ENCODE measurements at places on chromosomes 13 and 19.

- peaks cover 2% of the 10 kb centered on the region for H3K27me3 ChIP-seq
- H3K4me3 ChIP-seq = no peak overlapping the region
- DNase-seq = no peak
- no peak overlapping the region for H3K27ac ChIP-seq
These were observed 1149.8 kb upstream of the MIR17HG start for GRCh38 chr13:90197722-90198121.

DNA sequence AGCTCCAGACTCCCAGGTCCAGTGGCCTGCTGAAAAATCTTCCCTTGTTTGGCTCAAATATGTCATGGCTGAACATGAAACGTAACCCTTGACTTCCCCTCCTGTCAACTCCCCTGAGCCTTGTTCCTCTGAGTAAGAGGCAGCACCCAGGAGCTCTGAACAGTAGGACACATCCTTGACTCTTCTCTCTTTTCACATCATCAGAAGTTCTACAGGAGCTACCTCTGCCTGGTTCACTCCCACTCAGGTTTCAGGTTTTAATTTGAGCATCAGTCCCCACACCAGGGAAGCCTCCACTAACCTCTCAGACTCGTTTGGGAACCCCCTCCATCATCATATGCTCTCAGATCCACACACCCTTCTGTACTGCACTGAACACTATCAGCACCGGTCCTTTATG, 30.3 kb downstream of the ZNF823 start:
- H3K36me3 ChIP-seq = peaks cover 8% of the 10 kb centered on the region
- DNase-seq = no peak
- H3K4me3 ChIP-seq = peak overlapping the region; percentile 0
- H3K27ac ChIP-seq = no peak overlapping the region
- no peaks in the 10 kb centered on the region for H3K4me1 ChIP-seq

- peaks cover 4% of the 10 kb centered on the region for H3K27me3 ChIP-seq
- peaks cover 13% of the 10 kb centered on the region for H3K4me1 ChIP-seq
- H3K27ac ChIP-seq = peak overlapping the region; percentile 61
- DNase-seq = no peak
These were observed 13.7 kb downstream of the EIF3K start for GRCh38 chr19:38632476-38633213.

DNA sequence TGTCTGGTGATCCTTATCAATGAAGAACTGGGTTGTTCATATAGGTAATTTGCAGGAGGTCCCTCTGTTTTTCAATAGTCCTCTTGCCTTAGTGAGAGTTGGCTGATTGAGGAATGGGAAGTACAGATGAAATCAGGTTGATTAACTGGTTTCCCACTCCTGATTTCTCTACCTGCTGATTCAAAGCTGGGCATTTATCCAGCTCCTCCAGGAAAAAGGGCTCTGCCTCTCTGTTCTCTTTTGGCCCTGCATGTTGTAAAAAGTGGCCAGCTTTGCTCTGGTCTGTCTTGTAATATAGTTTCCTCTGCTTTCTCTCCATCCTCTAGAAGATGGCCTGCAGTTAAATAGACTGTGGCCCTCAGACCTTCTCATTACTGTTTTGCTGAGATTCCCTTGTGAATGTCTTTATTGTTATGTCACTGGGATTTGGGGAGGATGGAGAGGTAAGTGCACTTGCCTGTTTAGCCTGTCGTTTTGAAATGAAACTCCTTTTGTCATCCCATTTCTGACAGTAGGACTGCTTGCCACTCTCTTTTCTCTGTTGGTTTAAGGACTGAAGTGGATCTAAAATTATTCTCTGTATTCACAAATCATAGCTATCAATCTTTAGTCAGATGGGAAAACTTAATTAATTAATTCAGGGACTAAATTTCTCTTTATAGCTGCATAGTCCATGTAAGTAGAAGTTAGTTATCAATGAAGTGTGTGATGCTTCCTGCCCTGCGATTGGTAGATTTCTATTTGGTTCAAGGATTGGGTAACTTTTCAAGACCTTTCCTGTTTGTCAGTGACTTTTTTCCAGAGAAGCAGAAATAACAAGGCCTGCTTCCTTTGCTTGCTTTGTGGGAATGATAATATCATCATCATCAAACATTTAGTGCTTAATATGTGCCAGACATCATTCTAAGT, 28.5 kb downstream of the GARRE1 start:
- H3K27me3 ChIP-seq = no peaks in the 10 kb centered on the region
- peaks cover 13% of the 10 kb centered on the region for H3K36me3 ChIP-seq
- H3K4me1 ChIP-seq = peaks cover 25% of the 10 kb centered on the region
- H3K4me3 ChIP-seq = no peak overlapping the region
- DNase-seq = no peak

DNA sequence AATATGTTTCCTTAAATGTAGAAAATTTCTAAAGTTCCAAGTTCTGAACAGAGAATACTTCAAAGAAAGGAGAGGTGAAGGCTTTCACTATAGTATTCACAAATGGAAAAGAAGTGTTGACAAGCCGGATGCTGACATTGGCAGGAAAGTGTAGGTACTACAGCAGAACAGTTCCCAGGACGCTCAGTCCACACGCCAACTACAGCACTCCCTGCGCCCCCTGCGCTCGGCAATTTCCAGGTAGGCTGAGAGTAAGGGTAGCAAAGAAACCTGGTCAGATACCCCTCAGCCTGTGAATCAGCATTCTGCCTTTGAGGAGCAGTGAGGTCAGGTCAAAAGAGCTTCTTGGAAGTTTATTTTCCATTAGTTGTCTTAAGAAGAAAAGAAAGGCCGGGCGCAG, 115.3 kb downstream of the NALCN start:
- no peak for DNase-seq
- H3K27ac ChIP-seq = no peak overlapping the region
- H3K27me3 ChIP-seq = no peaks in the 10 kb centered on the region
- H3K4me1 ChIP-seq = no peaks in the 10 kb centered on the region
- H3K4me3 ChIP-seq = no peak overlapping the region

- H3K4me3 ChIP-seq = no peak overlapping the region
- H3K27ac ChIP-seq = no peak overlapping the region
These were observed 30.7 kb upstream of the SERPINE3 start for GRCh38 chr13:51308781-51309180.

DNA sequence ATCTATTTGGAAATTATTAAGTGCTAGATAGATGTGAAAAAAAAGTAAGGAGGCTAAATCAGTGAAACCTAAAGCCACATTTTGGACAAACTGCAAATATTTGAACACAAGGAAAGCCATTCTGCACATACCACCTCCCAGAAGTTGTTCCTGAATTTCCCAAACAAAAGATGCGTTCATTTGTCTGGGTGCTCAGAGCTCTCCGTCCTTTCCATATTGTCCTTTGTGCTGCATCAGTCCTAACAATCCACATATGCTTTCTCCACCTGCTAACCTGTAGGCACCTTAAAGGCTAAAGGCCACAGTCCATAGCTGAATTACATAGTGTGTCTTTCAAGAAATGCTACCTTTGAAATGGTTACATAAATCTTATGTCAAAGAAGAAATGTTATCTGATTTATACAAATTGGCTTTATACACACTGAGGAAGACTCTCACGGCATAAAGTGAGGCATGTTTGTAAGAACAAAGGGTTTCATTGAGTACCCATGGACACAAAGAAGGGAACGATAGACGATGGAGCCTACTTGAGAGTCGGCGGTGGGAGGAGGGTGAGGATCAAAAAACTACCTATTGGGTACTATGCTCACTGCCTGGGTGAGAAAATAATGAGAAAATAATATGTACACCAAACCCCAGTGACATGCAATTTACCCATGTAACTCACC, 182.0 kb downstream of the RGCC start:
- H3K36me3 ChIP-seq = no peaks in the 10 kb centered on the region
- DNase-seq = no peak
- H3K27me3 ChIP-seq = no peaks in the 10 kb centered on the region
- H3K4me3 ChIP-seq = no peak overlapping the region

GRCh38 chr13:93736081-93736480, 509.5 kb downstream of the GPC6 start:
- no peak overlapping the region for H3K4me3 ChIP-seq
- no peak for DNase-seq
- no peaks in the 10 kb centered on the region for H3K27me3 ChIP-seq
- H3K36me3 ChIP-seq = no peaks in the 10 kb centered on the region
- no peak overlapping the region for H3K27ac ChIP-seq

- H3K36me3 ChIP-seq = no peaks in the 10 kb centered on the region
- DNase-seq = no peak
- H3K27ac ChIP-seq = no peak overlapping the region
- H3K4me1 ChIP-seq = peaks cover 12% of the 10 kb centered on the region
These were observed 8.4 kb upstream of the RAP2A start for GRCh38 chr13:97425590-97425989.

DNA sequence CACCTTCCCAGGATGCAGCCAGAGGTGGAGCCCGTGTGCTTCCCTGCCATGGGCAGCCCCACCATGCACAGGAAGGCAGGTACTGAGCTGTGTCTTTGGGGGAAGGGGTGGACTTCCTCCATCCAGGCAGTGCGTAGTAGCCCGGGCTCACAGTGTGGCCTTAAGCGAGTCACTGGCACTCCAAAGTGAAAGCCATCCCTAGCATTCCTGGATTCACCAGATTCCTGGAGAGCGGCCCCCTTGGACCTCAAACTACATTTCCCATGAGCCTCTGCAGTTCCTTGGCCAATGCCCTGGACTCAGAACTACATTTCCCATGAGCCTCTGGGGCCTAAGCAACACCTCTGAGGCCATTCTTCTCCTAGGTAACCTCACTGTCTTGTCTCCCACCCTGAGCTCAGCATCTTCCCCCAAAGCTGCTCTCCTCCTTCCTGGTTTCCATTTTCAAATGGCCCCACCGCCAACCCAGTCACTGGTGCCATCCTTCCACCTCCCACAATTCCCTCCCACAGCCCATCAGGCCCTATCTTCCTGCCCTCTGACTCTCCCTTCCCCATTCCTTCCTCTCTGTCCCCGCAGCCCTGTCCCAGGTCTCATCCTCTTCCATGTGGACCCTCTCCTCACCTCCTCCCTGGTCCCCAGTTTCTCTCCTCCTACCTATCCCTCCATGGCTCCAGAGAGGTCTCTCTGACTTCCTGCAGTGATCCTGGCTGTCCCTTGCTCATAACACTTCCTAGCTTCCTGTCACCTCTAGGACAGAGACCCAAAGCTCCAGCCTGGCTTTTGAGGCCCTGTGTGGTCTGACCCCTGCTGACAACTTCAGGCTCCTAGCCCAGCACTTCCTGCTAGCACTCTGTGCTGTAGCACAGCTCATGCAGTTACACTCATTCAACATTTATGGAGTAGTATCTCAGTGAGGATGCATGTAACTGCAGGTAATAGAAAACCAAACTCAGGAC, at the start of gene C19orf81:
Gene C19orf81, plus strand, starts transcription at position 13 of the 959 bp plus-strand sequence. Its CDS starts 0 bp downstream, at position 13.
- H3K36me3 ChIP-seq = peaks cover 12% of the 10 kb centered on the region
- H3K27me3 ChIP-seq = peaks cover 9% of the 10 kb centered on the region
- H3K4me1 ChIP-seq = peaks cover 3% of the 10 kb centered on the region
- no peak within 1 kb of the TSS for H3K4me3 ChIP-seq
- peak within 1 kb of the TSS; percentile 0 for H3K27ac ChIP-seq
- no peak for DNase-seq

DNA sequence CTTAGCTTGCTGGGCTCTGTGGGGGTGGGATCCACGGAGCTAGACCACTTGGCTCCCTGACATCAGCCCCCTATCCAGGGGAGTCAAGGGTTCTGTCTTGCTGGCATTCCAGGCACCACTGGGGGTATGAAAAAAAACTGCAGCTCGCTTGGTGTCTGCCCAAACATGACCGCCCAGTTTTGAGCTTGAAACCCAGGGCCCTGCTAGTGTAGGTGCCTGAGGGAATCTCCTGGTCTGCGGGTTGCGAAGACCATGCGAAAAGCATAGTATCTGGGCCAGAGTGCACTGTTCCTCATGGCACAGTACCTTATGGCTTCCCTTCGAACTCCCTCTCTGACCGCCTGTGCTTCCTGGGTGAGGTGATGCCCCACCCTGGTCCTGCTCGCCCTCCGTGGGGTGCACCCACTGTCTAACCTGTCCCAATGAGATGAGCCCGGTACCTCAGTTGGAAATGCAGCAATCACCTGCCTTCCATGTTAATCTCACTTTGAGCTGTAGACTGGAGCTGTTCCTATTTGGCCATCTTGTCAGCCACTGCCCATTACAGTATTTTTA, 120.8 kb upstream of the TNFSF11 start:
- DNase-seq = no peak
- H3K4me1 ChIP-seq = no peaks in the 10 kb centered on the region
- no peak overlapping the region for H3K4me3 ChIP-seq
- H3K27ac ChIP-seq = no peak overlapping the region
- H3K36me3 ChIP-seq = peaks cover 2% of the 10 kb centered on the region
- no peaks in the 10 kb centered on the region for H3K27me3 ChIP-seq

- no peaks in the 10 kb centered on the region for H3K4me1 ChIP-seq
- H3K4me3 ChIP-seq = no peak overlapping the region
- H3K27ac ChIP-seq = no peak overlapping the region
These were observed 6.6 kb upstream of the DHDH start for GRCh38 chr19:48926909-48927308.

- peaks cover 5% of the 10 kb centered on the region for H3K27me3 ChIP-seq
- DNase-seq = no peak
- H3K36me3 ChIP-seq = no peaks in the 10 kb centered on the region
- H3K27ac ChIP-seq = no peak overlapping the region
- H3K4me1 ChIP-seq = peaks cover 4% of the 10 kb centered on the region
These were observed 22.7 kb downstream of the HPN start for GRCh38 chr19:35063940-35064818.

DNA sequence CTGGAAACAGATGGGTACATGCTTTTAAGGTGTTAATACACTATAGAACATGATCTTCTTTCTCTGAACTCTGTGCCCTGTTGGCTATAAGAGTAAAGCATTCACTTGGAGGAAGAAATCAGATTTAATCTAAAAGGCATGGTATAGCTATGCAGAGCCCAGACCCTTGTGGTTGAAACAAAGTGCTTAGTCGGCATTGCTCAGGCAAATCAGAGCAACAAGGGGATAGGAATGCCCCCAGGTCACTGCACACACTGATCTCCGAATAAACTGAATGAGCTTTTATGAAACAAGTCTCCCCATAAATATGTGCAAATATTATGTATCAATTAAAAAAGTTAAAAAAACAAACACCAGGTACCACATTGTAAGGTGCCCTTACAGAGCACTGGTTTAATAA, 52.0 kb upstream of the RGCC start:
- peaks cover 3% of the 10 kb centered on the region for H3K4me1 ChIP-seq
- no peaks in the 10 kb centered on the region for H3K36me3 ChIP-seq
- no peaks in the 10 kb centered on the region for H3K27me3 ChIP-seq
- DNase-seq = no peak
- H3K27ac ChIP-seq = no peak overlapping the region

DNA sequence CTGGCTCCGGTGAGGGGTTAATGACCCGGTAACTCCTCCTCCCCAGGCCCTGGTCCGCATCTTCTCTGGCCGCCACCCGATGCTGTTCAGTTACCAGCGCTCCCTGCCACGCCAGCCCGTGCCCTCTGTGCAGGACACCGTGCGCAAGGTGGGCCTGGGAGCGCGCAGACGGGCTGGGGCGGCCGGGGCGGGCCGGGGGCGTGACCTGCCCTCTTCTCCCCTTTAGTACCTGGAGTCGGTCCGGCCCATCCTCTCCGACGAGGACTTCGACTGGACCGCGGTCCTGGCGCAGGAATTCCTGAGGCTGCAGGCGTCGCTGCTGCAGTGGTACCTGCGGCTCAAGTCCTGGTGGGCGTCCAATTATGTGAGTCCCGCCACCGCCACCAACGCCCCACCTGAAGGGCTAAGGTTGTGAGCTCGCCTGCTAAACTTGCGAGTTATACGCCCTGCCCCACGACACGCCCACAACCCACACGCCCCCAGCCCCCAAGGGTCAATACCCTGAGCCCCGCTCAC, 10.4 kb downstream of the CPT1C start:
- no peak overlapping the region for H3K4me3 ChIP-seq
- no peak for DNase-seq
- no peaks in the 10 kb centered on the region for H3K27me3 ChIP-seq

- H3K4me3 ChIP-seq = no peak overlapping the region
- peaks cover 46% of the 10 kb centered on the region for H3K36me3 ChIP-seq
- peaks cover 5% of the 10 kb centered on the region for H3K27me3 ChIP-seq
- no peak for DNase-seq
These were observed 12.8 kb downstream of the CAPS start for GRCh38 chr19:5926641-5927440.

Measured in endothelial cell (in vitro differentiated cells).